Stimulated activated CD4-positive, alpha-beta T cell treated with anti-CD3 and anti-CD28 coated beads, Interleukin-2, amount 100 ng/mL, for 24 hours (primary cell): ENCODE measurements at places on chromosomes 13 and 19.

DNA sequence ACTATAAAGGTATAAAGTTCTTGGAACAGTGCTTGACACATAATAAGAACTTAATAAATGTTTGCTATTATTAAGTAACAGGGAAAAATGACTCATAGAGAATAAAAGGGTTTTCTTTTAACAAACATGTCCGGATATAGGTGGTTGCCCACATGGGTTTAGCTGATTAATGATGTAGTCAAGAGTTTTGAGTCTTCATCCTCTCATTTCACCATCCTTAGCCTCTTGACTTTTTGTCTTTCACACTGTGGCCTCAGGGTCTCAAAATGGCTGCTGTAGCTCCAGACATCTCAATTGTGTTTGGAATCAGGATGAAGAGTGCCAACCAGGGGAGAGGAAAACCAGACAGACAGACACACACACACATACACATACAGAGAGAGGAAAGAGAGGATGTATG lies 97.9 kb downstream of the HSPH1 start:
- no peak for DNase-seq

DNA sequence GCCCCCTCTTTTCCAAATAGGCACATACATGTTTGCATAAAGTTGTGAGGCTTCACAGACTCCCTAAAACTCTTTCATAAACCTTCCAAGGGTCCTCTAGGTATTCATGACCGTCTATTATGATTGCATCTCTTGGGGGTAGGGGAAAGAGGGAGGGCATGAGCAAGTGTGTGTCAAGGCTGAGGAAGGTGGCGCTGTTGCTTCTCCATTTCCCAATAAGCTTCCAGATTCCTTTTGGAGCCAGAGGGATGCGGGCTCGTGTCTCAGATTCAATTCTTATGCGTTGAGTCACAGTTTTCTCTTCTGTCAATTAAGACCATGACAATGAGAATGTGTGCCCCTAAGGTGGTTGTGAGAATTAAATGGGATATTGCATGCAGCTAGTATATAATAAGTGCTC lies 51.0 kb upstream of the CYP2A7 start:
- DNase-seq = no peak

DNA sequence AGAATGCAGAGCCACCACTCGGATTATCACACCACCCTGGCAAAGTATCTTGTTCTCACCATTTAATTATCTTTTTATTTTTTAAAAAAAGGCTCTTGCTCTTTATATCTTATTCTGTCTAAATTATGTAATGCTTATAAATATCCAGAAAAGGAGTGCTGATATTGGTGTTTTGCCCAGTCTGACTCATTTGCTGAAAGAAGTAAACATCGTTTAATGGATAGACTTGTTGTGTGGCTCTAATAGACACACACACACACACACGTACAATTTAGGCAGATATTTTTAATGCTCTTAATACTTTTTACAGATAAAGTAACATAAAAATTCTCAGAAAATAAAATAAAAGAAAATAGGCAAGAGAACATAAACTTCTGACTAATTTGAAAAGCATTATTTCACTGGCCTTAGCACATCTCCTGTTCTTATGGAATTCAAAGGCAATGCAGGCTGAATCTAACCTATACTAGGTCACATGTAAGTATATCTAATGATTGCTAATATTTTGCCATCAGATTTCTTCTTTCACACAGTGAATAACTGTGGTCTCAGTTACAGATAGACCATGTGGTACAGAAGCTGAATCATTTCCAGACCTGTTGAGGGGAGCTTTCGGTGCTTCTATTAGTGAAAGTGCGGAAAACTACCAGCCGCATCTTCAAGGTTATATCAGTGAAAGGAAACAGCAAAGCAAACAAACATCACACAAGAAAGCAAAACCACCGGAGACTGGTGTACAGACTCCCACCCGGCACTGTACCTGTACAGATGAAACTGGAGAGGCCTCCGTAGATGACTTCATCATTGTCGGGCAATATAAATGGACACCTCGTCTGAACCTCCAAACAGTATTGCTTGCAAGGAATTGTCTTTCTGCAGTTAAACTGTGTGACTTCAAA lies 642.1 kb upstream of the ARGLU1 start:
- no peak for DNase-seq

GRCh38 chr13:74596691-74597090 lies 462.5 kb upstream of the KLF12 start:
- no peak for DNase-seq

DNA sequence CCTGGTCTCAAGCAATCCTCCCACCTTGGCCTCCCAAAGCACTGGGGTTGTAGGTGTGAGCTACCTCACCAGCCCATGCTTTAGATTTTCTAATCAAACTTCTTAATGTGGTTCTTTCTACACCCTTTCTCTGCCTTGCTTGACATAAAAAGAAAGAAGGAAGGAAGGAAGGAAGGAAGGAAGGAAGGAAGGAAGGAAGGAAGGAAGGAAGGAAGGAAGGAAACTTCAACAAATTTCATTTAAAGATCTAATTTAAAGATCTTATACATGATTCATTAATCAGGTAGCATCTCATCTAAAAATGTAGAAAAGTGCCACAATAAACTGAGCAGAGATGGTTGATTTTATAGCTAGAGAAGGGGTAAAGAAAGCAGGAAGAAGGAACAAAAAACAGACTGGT lies 215.0 kb downstream of the DIAPH3 start:
- DNase-seq = no peak

GRCh38 chr19:7226739-7227138 lies 67.5 kb downstream of the INSR start:
- no peak for DNase-seq

- no peak for DNase-seq
These were observed 28.1 kb upstream of the ZNF527 start for GRCh38 chr19:37342753-37343152.

- peak; percentile 71 for DNase-seq
These were observed 1.4 kb downstream of the RNF126 start for GRCh38 chr19:661427-662196.

DNA sequence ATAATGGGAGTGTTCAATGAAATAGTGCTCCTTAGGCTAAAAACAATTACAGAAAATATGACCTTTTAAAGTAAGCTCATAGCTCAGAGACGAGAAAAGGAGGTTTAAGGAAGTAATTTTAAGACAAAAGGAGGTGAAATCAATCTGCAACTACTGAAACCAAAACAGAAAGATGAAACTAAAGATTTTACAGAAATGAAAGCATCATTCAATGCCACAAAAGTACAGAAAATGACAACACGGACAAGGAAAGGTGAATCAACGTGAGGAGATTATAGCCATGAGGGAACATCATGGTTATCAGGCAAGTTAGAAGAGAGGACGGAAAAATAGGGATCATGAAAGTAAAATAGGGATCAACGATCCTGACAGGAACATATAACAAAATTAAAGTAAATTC lies 745.2 kb downstream of the PCDH17 start:
- no peak for DNase-seq

DNA sequence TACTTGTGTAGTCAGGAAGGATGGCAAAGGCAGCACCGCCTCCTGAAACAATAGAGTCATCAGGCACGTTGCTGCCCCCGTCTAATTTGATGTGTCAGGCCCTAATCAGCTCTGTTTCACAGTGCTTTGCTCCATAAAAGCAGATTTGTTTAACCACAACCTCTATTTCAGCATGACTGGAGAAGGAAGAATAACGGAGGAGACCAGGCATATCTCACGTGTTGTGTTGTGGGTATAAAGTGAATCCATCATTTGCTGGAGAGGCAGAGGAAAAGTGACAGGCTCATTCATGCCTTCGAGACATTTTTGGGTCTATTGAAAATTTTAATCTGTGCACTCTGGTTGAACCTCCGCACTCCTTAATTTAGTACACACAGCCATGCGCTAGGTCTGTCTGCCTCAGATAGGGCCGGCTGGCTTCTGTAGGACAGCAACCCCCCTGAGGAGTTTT lies 940.4 kb upstream of the SLC10A2 start:
- no peak for DNase-seq

GRCh38 chr13:97499181-97499580 lies 65.2 kb downstream of the RAP2A start:
- no peak for DNase-seq
